Peyer's patch (tissue), 4 donors: ENCODE measurements at places on chromosomes 4 and X.

DNA sequence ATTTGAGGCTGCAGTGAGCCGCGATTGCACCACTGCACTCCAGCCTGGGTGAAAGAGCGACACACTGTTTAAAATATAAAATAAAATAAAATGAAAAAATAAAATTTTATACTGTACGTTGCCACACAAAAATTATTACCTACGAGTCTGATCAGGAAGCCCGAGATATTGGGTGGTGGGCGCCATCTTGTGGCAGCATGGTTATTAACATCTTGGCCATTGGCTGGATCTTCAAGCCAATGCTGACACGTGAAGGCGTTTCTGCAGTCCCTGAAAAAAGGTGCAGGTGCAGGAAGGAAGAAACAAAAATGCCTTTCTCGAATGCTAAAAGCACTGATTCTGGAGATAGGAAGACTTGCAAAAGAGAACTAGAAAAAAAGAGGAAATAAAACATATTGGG is 4.9 kb upstream of the TLR8 start:
- DNase-seq = peak; percentile 59

DNA sequence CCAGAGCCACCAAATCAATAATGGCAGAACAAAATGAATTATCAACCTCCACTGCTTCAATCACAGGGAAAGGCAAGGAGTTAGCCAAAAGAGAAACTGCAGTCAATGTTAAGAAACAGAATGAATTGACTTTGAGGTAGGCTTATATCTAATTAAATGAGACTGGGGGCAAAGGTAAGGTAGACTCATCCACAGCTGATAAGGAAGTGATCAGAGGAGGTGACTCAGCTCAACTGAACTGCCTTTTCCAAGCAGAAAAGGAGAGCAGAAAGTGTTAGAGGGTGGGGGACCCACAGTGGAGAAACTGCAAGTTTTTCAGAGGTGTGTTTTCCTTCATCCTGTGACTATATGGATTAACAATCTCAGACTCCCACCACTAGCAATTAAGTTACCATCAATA is 345.8 kb upstream of the PPARGC1A start:
- peak; percentile 51 for DNase-seq

GRCh38 chr4:69523385-69524132 is 27.9 kb upstream of the UGT2B4 start:
- DNase-seq = no peak

- no peak for DNase-seq
Measured at GRCh38 chrX:14303891-14304290, 225.4 kb upstream of the GLRA2 start.

GRCh38 chrX:49845701-49846403 is 16.7 kb downstream of the PAGE4 start:
- DNase-seq = no peak

GRCh38 chrX:17809984-17810383 is 51.1 kb downstream of the RAI2 start:
- no peak for DNase-seq

DNA sequence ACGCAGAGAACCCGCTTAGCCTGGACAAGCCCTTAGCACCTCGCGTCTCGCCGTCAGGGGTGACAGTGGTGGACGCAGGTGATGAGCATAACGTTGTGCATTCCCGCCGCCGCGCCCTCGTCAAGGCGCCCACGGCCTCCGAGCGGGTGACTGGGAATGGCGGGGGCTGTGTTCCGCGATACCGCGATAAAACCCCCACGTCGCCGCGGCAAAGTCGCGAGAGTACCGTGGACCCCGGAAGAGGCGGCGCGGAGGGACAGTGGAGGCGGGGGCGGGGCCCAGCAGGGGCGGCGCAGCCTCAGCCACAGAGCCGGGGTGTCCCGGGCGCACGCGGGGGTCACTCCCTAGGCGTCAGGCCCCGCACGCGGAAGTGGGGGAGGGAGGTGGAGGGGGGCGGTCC is 53.8 kb downstream of the ZFYVE28 start:
- DNase-seq = peak; percentile 63

- no peak for DNase-seq
Measured at GRCh38 chr4:56828784-56829535, 7.5 kb upstream of the SPINK2 start.

DNA sequence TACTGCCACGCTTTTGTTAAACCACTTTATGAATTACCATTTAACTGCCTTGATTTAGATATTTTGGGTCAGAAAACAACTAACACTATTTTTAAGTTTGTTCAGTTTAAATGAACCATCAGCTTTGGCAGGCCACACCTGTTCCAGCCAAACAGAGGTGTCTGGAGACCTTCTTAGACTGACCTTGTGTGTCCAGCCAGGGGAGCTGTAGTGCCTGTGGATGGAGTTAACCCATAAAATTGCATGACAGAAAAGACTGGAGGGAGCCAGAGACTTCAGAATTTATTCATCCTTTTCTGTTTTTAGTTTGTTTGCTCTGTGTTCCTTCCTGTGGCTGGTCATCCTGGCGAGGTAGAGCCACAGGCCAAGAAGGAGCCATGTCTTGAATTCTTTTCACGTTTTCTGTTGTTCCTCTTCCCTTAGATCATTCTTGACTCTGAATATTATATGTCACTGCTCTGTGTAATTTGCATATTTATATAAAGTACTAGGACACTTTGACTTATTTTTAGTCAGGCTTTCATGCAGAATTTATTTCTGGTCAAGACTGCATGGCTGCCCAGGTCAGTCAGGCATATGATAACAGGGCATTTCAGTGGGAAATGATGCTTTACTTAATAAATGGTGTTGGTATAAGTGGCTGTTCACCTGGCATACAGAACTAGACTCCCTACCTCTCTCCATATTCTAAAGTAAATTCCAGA is 26.7 kb downstream of the HERC3 start:
- DNase-seq = no peak

DNA sequence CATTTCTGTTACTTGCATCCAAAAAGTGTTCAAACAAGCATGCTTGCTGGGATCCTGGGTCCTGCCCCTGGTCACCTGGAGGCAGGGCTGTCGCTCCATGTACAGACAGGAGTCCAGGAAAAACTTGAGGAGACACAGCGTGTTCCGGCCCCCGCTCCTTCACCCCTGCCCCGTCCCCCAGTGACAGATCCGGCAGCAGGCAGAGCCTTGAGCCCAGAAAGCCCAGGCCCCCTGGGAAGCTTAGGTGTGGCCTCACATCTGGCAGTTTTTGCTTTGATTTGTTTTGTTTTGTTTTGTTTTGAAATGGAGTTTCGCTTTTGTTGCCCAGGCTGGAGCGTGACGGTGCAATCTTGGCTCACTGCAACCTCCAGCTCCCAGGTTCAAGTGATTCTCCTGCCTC is 67.0 kb downstream of the TRMT44 start:
- no peak for DNase-seq

- DNase-seq = no peak
Measured at GRCh38 chr4:169745291-169745690, 12.5 kb downstream of the HPF1 start.

GRCh38 chr4:106287353-106287969 is 28.5 kb downstream of the TBCK start:
- DNase-seq = no peak

GRCh38 chrX:7109838-7110793 is 37.4 kb upstream of the STS start:
- no peak for DNase-seq

- DNase-seq = no peak
Measured at GRCh38 chr4:15996773-15997172, 33.8 kb upstream of the FGFBP2 start.

DNA sequence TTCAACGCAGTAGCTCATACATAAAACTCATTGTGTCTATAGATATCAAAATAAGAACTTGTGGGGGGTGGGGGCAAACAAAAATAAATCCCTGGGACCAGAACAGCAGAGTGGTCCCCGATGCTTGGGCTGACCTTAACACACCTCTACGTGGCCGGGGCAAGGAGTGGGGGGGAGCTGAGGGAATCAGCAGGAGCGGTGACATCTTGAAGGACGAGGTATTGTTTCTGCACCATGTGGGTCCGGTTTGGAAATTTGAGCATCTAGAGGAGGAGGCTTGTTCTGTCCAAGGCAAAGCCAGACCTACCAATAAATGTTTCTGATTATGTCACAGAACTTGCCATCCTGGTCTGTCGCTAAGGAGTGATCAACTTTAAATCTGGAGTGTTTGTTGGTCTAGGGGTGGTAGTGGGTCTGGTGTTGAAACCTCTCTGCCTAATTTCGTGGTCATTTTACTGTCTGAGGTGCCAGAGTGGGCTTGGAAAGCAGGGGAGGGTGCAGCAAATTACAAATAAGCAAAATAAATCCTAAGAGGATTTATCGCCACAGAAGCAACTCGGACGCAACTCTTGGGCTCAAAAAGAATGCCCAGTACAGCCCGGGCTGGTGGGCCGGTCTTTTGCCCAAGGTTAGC is 774 bp upstream of the RAPGEF2 start:
- no peak for DNase-seq

DNA sequence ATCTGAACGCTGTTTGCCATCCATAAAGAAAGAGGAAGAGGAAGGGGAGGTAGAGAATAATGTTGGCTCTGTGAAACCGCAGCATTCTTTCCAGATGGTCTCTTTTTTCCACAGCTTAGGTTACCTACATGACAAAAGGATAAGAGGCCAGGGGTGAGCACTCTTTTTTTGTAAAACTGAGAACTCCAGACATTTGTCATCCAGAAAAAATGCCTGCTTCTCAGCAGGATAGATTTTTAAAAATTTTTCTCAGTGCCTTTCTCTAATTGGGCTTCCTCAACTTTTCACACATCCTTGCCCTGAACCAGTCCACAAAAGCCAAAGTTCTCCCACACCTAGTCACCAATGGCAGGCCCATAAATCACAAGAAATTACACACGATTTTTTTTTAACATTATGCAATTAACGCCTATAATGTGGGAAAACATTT is 158.1 kb upstream of the TENM3 start:
- no peak for DNase-seq

GRCh38 chr4:161906836-161907589 is 256.8 kb downstream of the FSTL5 start:
- no peak for DNase-seq

- DNase-seq = no peak
Measured at GRCh38 chr4:35464964-35465528, 779.3 kb downstream of the ARAP2 start.

DNA sequence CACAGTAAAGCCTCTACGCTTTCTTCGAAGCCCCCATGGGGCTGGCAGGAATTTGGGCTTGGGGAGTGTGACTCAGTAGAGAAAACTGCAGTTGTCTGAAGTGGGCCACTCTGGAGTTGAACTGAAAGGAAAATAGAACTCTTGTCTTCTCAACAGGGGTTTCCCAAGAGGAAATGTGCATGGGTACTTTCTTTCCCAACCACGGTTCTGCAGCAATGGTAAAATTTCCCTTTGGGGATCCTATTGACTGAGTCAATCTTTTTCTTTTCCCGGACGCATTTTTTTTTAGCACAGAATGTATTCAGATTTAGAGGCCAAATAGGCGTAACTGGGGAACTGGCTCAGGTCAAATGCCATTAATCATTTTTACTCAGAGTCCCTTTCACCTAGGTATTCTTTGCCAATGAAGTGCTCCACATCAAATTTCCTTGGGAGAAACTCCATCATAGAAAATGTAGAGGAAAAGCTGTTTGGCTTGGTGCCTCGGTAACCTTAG is 269.3 kb downstream of the STIM2 start:
- no peak for DNase-seq

DNA sequence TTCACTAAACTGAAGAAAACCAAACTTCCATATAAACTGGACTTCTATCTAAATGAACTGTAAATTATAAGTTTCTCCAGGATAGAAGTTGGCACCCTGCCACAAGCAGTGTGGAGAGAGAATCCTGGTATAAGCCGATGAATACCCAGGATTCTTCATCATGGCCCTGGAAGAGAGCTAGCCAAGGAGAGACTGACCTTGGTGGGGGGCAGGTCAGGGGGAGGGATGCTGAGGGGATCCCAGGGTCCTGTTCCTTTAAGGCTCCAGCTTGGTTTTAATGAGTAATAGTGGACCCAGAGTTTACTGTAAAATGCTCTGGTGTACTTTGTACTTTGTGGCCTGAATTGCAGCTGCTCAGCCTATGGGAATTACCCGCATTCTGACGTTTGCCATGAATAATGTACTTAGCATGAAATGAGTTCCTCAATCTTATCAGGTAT is 16.9 kb downstream of the RASSF6 start:
- DNase-seq = peak; percentile 79

DNA sequence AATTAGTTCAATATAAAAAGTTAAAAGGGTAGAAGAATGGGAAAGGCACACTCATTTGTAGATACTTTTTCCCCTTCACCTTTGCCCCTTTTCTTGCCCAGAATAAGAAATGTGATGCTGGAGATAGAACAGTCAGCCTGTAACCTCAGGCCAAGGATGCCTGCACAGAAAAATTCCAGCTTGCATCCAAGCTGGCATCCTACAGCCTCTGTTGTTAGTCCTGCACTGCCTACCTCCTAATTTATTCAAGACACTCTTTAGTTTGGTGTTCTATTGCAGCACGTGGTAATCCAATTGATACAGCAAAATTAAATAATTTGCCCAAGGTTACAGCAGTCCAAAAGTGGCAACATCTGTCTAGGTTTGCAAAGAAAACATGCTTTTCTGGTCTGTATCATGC is 9.7 kb upstream of the USO1 start:
- DNase-seq = no peak

DNA sequence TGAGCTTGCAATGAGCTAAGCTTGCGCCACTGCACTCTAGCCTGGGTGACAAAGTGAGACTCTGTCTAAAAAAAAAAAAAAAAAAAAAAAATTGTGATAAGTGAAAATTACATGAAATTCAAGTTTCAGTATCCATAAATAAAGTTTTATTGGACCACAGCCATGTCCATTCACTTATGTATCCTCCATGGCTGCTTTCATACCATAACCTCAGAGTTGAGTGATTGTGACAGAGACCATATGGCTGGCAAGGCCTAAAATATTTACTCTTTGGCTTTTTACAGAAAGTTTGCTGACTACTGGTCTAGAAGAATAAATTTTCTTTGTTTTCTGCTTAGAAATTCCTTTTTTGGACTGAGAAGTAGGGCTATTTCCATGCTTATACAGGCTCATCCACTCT is 11.8 kb upstream of the SHISA3 start:
- no peak for DNase-seq

- no peak for DNase-seq
Measured at GRCh38 chrX:53223955-53224859, 800 bp downstream of the KDM5C start.

DNA sequence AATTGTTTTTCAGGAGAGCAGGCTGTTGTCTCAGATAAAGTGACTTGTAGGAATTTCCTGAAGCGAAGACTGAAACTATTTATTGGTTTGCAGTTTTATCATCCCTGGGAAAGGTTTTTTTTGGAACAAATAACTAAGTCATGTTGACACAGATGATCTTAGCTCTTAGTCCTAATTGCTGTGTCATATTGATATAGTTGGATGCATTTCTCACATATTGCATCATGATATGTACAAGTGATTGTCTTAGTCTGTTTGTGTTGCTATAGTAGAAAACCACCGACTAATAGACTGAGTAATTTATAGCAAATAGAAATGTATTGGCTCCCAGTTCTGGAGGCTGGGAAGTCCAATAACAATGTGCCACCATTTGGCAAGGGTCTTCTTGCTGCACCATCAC is 397.5 kb upstream of the PPP1R2C start:
- no peak for DNase-seq
